ENCODE measurements at places on chromosomes 2 and 18.

DNA sequence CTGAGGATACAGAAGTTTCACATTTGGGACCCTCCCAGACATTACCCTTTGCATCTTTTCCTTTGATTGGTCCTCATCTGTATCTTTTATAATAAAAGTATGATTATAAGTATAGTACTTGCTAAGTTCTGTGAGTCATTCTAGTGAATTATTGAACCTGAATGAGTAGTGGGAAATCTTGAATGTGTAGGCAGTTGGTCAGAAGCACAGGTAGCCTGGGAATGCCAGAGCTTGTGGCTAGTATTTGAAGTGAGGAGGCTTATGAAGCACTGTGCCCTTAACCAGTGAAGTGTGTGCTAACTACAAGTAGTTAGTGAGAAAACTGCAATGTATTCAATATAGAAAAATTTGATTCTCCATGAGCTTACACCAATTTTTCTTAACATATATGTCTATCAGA is 257.6 kb downstream of the GRB14 start:
- no peak for DNase-seq

- DNase-seq: no peak
Measured at GRCh38 chr2:158567208-158567607, 110.5 kb downstream of the PKP4 start.

- no peak for DNase-seq
Measured at GRCh38 chr2:207385903-207386302, 143.9 kb upstream of the CREB1 start.

DNA sequence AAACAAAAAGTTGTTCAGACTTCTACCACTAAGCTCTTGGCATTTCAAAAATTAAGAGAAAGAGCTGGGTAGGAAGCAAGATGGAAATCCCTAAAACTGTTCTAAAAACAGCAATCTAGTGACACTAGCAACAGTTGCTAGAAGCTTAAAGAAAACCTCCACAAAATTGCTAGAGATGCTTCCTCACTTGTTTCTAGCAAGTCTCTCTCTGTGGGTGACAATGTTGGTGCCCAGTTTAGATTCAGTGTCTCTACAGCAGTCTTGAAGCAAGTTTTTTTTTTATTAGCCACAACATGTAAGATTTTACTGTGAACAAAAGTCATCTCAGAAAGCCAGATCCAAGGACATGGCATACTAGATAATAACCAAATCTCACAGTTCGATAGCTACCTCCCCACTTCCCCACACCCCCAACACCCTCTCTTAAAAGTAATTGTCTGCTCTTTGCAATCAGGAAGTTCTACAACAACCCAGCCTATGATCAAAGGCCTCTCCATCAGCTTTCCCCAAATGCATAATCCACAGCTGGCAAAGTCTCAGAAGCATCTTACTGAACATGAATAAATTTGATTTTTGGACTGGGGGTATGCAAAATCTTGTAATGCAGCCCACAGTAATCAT is 70.0 kb downstream of the ANKRD44 start:
- DNase-seq: no peak

GRCh38 chr18:55517055-55517454 is 70.9 kb downstream of the TCF4 start:
- DNase-seq: no peak

- no peak for DNase-seq
Measured at GRCh38 chr2:196592331-196592910, 47.1 kb upstream of the CCDC150 start.

- DNase-seq: no peak
Measured at GRCh38 chr2:38610851-38611801, 8.4 kb upstream of the HNRNPLL start.

DNA sequence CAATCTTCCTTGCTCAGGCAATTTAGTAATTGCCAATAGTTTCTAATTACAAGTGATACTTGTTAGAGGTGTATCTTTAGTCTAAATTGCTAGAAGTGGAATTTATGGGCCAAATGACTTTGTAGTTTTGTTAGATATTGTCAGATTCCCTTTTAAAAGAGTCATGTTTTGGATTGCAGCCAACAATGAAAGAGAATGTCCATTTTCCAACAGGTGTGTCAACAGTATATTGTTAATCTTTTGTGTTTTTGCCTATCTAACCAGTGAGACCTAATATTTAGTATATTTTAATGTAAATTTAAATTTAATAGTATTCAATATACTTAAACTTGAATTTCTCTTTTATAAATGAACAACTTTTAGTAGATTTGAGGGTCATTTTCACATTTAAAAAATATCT is 259.4 kb upstream of the ETAA1 start:
- no peak for DNase-seq

GRCh38 chr18:22210311-22210754 is 40.9 kb downstream of the GATA6 start:
- DNase-seq: no peak

DNA sequence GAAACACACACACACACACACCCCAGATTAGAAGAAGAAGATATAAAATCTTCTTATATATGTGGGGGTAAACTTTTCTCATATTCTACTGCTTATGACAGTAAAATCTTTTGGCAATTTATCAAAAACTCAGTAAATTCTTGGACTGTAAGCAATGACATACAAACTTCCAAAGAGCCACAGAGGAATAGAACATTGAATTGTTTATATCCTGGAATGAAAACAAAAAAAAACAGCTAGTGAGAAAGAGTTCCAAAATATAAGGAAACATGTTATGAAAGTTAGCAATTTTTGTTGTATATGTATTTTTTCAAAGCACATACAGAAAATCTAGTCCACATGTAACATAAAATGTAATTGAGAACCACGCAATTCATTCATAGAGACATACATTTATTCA is 764.9 kb downstream of the DSC3 start:
- no peak for DNase-seq

DNA sequence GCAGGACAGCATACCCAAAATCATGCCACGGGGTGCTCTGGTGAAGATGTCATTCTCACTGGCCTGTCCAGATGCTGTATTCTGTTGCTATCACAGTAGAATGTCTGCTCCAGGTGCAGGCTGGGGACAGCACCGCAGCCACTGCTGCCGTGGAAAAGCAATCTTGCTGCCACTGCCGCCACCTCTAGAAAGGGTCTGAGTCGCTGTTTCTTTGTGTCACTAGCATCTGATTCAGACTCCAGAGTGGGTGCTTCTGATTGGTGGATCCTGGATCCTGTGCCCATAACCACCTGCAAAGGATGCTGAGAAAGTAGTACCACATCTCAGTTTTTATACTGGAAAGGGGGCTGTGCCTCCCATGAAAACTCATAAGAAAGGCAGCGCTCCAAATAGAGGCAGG is 45.3 kb upstream of the CTLA4 start:
- no peak for DNase-seq

- no peak for DNase-seq
Measured at GRCh38 chr2:11684894-11685460, 15.0 kb upstream of the NTSR2 start.

DNA sequence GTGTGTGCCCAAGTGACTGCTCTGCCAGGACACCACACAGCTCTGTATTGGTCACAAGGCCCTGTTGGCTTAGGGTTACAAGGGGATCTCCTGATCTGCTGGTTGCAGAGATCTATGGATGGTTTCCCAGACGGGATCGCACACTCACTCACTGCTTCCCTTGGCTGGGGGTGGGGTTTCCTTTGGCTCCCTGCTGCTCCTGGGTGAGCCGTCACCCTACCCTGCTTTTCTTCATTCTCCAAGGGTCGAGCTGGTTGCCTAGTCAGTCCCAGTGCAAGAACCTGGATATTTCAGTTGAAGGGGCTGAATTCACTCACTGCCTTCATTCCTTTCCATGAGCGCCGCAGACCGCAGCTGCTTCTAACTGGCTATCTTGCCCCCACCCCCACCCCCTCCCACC is 56.3 kb downstream of the GTF3C3 start:
- no peak for DNase-seq

DNA sequence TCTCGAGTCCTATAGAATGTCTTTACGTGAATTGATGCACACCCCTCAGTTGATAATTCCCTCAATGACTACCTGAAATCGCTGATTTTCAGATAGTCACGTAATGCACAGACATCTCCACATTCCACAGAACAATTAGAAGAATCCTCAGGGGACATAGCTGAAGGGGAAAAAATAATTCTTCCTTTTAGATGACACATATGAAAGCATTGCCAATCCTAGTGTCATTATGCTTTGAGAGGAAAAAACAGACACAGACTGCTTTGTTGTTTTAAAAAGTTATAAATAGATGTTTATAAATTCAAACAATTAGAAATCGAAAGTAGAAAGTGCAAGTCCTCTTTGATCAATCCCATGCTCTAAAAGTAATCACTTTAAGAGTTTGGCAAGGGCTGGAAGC is 100.6 kb upstream of the FN1 start:
- DNase-seq: no peak

DNA sequence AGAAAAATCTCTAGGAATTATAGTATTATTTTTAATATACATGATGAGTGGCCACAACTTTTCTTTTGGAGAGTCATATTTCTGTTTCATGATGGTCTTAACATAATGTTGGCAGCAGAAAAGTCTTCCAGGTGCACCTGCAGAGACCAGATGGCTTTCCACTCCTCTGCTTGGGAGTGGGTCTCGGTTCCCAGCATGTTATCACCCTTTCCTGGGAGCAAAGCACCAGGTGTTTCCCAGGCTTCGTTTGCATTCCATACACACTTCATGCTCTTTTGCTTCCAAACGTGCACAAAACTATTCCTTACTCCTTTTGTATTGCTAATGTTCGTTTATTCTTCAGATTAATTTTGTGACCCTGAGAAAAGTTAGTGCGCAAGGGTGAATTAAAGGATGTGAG is 305.2 kb downstream of the CDH2 start:
- DNase-seq: no peak

- DNase-seq: no peak
Measured at GRCh38 chr2:190947141-190947540, 66.5 kb downstream of the GLS start.

- no peak for DNase-seq
Measured at GRCh38 chr2:44169155-44169898, 652 bp downstream of the PPM1B start.

GRCh38 chr2:65786007-65786717 is 353.8 kb upstream of the SPRED2 start:
- DNase-seq: no peak

DNA sequence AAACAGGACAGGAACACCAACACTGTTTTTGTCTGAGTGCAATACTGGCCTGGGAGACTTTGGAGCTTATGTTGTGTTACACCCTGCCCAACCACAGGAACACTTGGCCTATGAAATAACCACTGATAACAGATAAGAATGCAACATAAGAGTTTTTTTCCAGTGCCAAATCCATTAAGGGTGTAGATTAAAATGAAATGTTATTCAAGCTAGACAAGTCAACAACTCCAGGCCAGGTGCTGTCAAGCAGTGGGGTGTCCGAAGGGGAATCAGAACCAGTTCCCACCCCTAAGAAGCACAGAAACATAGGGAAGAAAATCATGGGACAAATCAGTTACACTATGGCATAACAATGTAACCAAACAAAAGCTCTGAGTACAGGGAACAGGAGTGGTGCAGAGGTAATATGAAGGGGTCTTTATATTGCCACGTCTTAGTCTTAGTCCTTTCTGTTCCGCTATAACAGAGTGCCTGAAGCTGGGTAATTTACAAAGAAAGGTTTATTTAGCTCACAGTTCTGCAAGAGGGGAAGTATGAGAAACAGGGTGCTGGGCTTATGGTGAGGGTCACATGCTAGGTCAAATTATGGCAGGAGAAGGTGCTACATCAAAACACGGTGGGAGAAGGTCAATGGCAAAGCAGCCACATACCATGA is 3.8 kb downstream of the AFG3L2 start:
- no peak for DNase-seq

- no peak for DNase-seq
Measured at GRCh38 chr2:180677200-180677599, 303.2 kb upstream of the UBE2E3 start.

DNA sequence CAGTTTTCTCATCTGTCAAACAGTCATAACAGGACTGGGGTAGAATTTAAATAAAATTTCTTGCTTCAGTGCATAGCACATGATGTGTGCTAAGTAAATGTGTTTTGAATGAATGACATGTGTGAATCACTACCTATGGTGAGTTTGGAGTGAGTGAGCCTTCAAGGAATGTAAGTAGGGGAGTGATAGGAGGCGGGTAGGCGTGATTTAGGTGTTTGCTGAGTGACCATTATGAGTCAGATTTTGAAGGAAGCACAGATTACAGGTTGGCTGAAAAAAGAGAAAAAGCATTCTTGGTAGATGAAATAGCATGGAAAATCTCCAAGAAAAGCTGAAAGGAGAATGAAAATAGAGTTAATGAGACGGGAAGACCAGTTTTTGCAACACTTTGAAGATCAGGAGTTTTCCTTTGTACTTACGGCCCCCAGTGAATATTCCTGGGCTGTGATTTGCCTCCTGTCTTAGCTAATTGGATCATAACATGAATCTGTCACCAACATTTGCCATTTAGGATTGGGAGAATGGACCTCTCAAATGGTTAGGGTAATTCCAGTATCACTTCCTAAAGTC is 136.9 kb upstream of the GATA6 start:
- DNase-seq: no peak

DNA sequence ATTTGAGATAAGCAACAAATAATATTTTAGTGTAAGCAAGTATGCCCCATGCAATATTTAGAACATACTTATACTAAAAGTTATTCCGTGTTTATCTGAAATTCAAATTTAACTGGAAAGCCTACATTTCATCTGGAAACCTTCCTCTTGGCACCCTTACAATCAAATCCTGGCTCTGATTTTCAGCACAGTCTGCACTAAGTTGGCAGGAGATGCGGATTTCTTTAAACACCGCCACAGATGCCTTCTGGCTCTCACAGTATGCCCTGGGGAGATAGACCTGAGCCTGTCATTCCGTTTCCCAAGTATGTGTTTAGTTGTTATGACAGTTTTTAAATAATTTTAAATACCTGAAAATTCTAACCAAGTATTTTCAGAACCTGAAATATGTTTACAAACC is 7.3 kb upstream of the MLPH start:
- DNase-seq: no peak

DNA sequence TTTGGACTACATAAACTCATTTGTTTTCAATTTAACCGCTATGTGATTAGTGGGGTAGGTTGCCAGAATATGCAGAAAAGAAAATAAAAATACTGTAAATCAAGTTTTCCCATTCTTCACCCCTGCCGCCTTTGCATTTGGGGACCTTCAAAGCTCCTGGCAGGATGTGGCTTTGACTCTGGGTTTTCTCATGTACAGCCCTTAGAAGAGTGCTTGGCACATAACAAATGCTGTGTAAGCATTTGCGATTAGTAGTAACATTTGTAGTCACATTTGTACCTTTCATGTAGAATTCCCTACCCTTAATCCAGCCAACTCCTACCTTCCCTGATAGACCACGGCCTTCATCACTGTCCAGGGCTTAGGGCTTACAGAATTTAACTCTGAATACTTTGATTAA is 262.6 kb downstream of the MREG start:
- DNase-seq: no peak

DNA sequence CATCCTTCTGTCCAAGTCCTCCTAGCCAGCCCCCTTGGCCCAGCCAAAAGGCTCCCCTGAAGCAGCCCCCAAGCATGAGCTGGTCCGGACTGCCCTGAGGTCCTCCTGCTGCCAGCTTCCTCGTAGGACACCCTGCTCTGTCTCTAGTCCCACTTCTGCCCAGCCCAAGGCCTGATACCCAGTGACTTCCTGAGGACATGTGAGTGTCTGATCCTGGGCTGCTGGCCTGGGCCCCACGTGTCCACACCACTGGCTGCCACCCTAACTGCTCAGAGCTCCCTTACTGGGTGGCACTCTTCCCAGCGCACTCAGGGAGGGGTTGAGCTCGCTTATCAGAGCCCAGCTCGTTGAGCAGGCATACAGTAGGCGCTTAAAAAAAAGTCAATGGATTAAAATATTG is 34.4 kb upstream of the PDIA6 start:
- no peak for DNase-seq

- DNase-seq: no peak
Measured at GRCh38 chr18:7102131-7102530, 15.5 kb downstream of the LAMA1 start.

GRCh38 chr2:24403168-24403831 is 43.0 kb upstream of the ITSN2 start:
- no peak for DNase-seq

Measured in cortex of kidney (tissue), 1 donor.